Left kidney (tissue), 8 donors: ENCODE measurements at places on chromosomes 16 and 17. TPM values are rescaled to one million over a fixed set of nuclear protein-coding genes. Genes with fewer than 3 reads are reported as not detected.

Gene TACO1
- polyA plus RNA-seq: 26.1 TPM

Gene CACNG1
- polyA plus RNA-seq: not detected

Gene NPEPPS
- 238 TPM for polyA plus RNA-seq

Gene CCDC47
- polyA plus RNA-seq: 110 TPM

Gene TAC4
- polyA plus RNA-seq: 0.67 TPM

DNA sequence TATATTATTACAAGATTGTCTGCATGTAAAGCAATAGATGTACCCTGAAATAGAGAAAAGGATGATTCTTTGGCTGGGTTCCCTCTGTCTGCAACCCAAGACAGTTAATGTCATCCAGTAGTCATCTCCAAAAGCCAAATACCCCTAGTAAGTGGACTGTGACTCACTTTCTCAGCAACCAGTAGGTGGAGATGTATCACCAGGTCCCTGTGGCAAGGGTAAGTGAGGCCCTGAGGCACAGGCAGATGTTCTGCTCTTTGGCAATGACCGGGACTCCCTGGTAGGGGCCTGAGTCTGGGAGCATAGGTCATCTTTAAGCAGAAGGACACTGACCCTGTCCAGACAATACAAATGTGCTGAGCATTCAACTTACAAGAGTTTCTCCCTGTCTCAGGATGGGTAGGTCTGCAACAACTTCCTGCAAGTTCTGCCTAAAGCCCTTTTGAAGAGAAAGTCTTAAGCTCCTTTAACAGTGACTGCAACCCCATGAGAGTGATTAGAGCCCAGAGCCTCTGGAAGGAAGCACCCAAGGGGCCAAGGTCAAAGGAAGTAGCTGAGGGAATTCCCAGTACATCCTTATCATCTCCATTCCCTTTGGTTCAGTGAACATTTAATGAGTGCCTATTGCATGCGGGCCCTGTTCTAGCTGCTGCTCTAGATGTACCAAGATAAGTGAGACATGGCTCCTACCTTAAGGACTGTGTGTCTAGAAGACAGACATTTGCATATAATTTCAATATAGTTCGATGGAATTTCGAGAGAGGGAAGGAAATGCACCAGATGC, 31.9 kb downstream of the PMP22 start:
- DNase-seq: no peak

- no peak for DNase-seq
These were observed 20.2 kb downstream of the IL21R start for GRCh38 chr16:27421961-27422740.

DNA sequence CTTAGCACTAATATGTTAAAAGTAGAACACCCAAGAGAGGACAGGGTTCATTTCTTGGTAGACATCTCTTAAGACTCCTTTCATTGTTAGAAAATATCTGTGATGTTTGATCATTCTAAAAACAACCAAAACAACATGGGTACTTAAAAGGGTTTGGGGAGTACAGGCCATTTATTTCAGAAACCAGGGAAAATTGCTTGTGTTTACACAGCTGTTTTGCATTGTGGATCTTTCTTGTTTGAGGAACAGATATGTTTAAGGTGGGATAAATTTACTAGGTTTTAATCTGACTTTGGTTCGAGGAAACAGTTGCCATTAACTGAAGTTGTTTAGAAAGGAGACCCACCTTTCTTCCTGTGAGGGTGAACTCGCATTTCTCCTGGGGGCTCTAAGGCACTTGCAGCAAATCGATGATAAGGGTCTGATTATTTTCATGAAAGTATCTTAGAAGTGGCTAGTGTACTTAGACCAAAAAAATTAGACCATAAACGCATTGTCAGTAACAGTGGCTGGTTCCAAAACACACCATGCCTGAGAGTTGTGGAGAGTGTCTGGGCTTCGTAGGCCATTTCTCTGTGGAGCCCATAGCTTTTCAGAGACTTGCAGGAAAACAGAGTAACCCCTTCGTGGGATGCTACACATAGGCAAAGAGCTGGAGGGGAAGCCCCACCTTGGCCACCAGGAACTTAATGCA, 17.6 kb downstream of the CLUAP1 start:
- no peak for DNase-seq

DNA sequence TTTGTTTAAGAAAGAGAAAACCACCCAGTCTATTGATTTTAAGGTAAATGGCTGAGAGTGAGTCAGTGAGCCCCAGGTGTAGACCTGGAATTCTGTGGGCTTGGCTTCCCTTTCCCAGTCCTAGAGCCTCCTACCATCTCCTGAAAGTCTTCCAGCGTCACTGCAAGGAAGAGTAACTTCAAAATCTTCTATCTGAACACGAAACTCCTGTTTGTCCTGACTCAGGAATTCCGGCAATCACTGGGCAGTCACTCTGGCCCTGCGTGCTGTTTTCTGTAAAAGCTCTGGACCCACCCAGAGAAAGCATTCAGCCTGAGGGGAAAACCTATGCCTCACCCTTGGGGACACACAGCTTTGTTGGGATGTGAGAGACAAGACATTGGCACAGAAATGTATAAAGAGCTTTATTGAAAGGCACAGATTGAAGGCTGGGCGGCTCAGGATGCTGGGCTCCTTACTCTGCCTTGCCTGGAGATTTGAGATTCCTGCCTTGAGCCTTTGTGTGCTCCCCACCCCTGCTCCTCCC, 15.9 kb downstream of the MINK1 start:
- DNase-seq: no peak

- DNase-seq: no peak
These were observed 849.1 kb upstream of the RBFOX1 start for GRCh38 chr16:6483469-6484033.

GRCh38 chr17:83194186-83194561, 114.8 kb downstream of the METRNL start:
- DNase-seq: no peak

GRCh38 chr17:32912218-32912897, 15.6 kb upstream of the TMEM98 start:
- peak; percentile 62 for DNase-seq

GRCh38 chr16:14372471-14372870, 257.6 kb downstream of the PARN start:
- DNase-seq: no peak

GRCh38 chr16:4381072-4381934, 9.7 kb downstream of the VASN start:
- DNase-seq: no peak

- DNase-seq: no peak
These were observed 31.9 kb upstream of the ACSF3 start for GRCh38 chr16:89061590-89062380.
